ENCODE measurements at places on chromosomes 6 and 20.

GRCh38 chr20:49659056-49659455 lies 54.6 kb downstream of the B4GALT5 start:
- DNase-seq, result no peak

DNA sequence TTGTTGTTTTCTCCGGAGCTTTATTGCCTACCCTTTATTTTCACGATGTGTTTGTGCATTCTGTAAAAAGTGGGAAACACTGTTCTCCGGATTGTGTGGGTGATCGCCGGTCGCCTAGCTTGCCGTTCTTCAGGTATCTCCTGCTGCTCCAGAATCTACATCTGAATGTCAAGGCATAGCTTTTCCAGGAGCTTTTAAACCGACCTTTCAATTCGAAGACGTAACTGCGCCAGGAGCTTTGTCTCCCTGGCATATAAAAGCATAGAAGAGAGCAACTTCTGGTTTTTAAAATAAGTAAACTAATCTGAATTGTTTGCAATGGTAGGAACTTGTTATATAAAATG lies 96.0 kb downstream of the HFE start:
- no peak for DNase-seq

- DNase-seq, result no peak
Observed at GRCh38 chr6:131400054-131400778, 172.8 kb upstream of the ARG1 start.

- no peak for DNase-seq
Observed at GRCh38 chr6:113205553-113205952, 651.6 kb upstream of the MARCKS start.

DNA sequence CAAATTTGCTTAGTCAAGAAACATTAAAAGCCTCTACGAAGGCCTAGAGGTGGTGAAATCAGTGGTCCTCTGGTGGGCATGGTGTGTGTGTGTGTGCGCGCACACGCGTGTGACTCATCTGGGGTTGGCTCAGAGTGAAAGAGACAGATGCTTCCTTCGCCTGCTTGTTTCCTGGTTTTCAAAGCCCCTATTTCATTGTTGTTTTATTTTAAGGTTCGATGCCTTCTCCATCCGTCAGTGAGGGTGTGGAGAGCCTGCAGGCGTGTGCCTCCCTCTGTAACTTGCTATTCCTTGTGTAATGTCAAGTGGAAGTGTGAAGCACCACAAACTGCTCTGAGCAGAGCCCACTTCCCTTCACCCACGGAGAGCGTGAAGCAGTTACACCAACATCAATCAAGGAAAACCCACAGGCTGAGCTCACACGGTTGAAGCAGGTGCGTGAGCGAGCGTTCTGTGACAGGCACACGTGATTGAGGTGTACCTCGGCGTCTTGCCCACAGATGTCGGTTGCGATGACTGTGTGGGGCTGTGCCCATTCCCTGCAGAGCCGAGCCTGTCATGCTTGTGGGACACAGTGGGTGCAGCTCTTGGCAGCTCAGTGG lies 233.9 kb downstream of the PRL start:
- DNase-seq, result no peak

GRCh38 chr6:146878952-146879340 lies 280.2 kb downstream of the ADGB start:
- DNase-seq, result no peak

DNA sequence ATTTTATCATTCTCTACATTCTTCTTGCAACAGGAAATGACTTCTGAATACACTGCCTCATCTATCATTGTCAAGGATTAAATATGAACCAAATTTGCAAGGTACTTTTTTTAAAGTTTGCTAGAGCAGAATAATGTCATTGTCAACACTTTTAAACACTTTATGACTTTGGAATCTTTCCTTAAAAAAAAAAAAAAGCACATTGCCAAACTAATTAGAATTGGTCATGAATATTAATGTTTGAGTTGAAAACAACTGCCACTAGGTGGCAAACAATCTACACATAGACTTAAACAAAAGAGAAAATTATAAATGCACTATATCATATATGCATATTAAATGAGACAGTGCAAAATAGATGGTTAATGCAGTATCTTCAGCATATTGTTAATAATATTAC lies 32.5 kb upstream of the TMEM244 start:
- no peak for DNase-seq

DNA sequence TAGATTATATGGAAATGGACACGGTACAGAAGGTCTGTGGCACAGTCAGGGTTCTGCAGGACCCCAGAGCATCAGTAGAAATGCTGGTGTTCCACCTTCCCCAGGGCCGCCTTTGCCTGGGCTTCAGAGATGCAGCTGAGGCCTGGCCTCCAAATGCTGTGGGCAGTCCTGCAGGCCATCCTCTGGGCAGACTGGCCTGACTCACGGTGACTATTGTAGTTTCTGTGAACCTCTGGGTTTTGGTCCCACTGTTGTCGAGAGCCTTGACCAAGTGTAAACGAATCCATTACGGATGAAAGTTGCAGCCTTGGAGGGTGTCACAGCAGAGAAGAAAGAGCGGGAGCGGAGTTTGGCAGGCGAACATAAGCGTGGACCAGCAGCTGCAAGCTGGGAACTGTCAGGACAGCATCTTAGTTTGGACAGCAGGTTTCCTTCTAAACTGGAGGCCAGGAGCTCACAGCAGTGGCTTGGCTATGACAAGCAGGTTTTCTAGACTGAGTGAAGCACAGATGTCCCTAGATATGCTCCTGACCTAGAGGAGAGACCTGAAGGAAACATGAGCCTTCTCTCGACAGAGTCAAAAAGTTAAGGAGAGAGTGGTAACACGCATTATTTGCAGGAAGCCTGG lies 46.2 kb upstream of the BCLAF1 start:
- no peak for DNase-seq

GRCh38 chr6:88626460-88626859 lies 337.0 kb downstream of the RNGTT start:
- no peak for DNase-seq

GRCh38 chr6:1474205-1474604 lies 84.8 kb downstream of the FOXF2 start:
- no peak for DNase-seq

- peak; percentile 17 for DNase-seq
Observed at GRCh38 chr20:35463455-35464300, 8.3 kb downstream of the CEP250 start.

GRCh38 chr6:158654498-158654897 lies 4.6 kb downstream of the SYTL3 start:
- DNase-seq, result no peak

DNA sequence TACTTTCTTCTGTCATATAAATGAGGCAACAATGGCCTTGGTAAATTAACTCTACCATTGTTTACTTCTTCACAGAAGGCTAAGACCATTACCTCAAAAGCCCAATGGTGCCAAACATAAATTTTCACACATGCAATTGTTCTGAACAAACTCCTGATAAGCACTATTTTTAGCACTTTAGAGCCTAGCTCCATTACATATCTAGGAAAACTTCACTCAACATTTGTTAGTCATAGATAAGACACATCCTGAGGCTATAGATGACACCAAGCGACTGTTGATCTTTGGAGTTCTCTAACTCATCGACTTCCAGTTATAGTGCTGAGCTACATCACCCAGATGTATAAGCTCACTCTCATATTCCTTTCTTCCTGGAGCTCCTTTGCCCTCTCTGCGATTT lies 245.9 kb downstream of the EYS start:
- DNase-seq, result no peak

DNA sequence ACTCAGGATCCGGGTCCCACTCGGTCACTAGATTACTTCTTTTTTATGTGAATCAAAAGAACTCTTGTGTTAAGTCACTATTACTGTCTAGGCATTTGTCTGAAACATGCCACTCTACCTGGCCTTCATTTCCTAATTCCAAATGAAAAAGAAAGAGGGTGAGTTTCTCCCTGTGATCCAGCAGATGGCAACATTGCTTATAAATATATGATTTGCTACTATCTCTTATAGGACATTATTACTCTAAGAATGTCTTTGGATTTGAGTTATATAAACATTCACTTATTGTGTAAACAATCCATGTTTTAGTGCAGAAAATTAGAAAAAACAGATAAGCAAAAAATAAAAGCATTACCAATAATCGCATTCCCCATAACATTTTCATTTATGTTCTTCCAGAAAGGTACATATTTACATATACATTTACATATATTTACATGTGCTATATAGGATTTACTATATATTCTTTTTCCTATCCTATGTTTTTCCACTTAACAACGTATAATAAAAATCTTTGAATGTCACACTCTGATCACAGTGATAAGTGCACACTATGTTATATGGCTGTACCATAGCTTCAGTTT lies 66.9 kb downstream of the FAXC start:
- DNase-seq, result no peak

DNA sequence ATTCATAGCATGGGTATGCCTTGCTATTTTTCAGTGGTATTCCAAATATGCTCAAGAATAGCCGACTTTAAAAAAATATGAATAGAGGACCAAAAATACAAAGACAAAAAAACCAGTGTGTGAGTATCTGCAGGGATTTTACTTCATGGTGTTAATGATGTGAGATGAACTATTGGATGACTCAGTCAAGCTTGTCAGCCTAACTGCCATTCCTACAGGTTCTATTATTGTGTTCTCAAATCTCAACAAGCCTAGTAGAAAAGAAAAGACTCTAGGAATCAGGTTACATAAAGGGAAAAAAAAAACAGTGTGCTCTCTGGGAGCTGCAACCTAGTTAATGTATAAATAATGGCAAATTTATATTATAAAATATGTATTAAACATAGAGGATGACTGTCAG lies 588.4 kb upstream of the BTBD3 start:
- DNase-seq, result no peak

DNA sequence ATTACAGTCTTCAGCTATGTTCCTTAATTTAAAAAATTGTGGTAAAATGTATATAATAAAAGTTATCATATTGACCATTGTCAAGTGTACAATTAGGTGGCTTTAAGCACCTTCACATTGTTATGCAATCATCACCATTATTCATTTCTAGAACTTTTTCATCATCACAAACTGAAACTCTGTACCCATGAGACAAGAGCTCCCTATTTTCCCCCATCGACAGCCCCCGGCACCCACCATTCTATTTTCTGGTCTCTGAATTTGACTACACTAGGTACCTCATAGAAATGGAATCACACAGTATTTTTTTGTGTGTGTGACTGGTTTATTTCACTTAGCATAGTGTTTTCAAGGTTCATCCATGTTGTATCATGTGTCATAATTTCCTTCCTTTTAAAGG lies 39.7 kb upstream of the FYN start:
- no peak for DNase-seq

GRCh38 chr6:84764332-84765049 lies at the start of gene TBX18:
Gene TBX18 (minus strand): TSS chr6:84764598. CDS start chr6:84764181, 417 bp downstream.
- no peak for DNase-seq

DNA sequence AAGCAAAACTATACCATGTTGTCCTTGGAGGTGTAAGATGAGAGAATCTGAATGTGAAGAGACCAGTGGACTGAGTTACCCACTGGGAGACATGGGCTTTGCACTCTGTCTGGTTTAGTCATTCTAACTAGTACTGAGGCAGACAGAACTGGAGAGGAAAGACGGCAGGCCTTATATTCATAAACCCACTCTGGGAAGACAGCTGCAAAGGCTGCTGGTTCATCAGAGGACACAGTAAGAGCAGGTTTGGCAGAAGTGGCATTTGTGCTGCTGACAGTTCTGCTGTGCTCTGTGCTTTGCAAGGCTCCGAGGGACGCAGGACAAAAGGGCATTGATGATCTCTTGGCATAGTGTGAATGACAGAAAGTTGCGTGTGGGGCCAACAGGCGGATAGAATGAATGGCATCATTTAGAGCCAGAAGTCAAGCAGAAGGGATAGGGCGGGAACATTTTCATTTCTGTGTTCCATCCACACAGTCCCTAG lies 142.3 kb upstream of the TENT5A start:
- no peak for DNase-seq

DNA sequence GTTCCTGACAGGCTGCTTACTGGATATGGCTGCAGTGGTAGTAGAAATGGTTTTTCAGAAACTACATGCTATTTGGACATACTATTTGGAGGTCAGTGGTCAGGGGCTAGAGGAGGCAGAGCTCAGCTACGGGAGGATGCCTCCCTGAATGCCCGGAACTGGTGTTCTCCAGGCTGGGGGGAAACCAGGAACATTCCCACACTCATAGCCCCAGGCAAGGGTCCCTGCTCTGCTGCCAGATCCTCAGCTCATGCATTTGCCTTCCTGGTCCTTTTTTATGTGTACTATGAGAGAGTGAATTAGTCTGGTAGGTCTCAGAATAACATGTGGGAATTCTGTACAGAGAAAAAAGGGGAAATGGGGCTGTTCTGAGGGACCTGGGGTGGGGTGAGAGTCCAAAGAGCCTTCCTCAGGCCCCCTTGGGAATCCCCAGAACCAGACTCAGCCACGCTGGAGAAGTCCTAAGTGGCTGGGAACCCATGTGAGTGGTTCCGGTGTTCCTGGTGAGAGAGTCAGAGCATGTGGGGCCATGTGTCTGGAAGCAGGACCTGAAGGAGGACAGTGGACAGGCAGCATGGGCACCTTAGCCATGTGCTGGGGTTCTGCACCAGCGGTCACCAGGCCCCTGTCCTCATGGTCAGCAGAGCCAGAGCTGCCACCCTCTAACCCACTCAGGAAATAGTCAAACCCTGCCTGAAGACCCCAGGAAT lies 58.0 kb upstream of the MYL9 start:
- no peak for DNase-seq

DNA sequence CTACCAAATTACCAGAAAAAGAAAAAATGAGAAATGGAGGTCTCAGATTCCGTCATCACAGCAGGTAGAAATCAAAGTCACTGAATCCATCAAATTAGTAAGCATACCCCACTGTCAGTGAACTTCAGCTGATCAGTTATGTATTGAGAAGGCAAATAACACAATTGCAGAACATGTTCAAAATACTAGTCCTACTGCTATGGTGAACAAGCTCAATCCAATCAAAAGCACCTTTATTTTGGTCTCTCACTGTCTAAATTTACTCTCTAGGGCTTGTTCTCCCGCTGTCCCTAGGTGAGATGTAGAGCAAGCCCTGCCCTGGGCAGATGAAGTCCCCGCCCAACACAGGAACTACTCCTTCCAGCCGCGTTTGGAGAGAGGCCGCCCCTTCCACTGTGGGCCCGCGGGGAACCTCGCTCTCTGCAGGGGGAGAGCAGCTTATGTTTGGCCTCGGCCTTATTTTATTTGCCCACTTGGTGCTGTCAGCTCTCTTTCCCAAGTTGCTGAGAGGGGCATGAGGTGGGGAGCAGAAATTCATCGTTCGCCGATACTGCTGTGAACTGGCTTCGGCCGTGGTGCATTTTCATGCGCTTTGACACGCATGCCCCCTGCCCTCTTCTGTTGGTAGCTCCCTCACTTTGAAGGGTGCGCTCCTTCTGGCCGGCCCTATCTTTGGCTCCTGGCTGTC lies 14.3 kb upstream of the MAP1LC3A start:
- DNase-seq, result no peak

GRCh38 chr6:87289571-87289970 lies 32.8 kb upstream of the SMIM8 start:
- no peak for DNase-seq

- no peak for DNase-seq
Observed at GRCh38 chr6:120805276-120805675, 529.0 kb downstream of the TBC1D32 start.

Data from stimulated activated CD8-positive, alpha-beta memory T cell treated with anti-CD3 and anti-CD28 coated beads, Interleukin-4, amount 100 ng/mL, for 1 hour (primary cell).